Activated CD8-positive, alpha-beta memory T cell treated with anti-CD3 and anti-CD28 coated beads for 1 hour (primary cell): ENCODE measurements at places on chromosomes 3 and 15.

GRCh38 chr15:69305204-69305931 lies 6.7 kb downstream of the PAQR5 start:
- DNase-seq = no peak

DNA sequence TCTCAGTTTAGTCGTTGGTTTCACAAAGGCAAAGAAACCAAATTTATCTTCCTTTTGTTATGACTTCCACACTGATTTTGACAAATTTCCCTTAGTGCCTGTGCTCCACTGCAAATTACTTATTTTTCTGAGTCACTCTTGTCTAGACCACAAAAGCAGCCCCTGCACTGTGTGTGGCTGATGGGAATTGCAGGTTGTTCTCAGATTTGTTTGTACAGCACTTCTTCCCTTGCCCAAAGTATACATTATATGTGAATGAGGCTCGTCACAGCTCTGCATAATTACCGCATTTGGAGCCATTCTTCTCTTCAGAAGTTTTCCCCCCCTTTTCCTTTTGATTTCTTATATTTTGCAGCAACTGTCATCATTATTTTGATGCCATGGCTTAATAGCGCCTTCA lies 354.2 kb upstream of the IL12A start:
- no peak for DNase-seq

- DNase-seq = no peak
Measured at GRCh38 chr3:22582266-22582665, 620.9 kb upstream of the UBE2E2 start.

DNA sequence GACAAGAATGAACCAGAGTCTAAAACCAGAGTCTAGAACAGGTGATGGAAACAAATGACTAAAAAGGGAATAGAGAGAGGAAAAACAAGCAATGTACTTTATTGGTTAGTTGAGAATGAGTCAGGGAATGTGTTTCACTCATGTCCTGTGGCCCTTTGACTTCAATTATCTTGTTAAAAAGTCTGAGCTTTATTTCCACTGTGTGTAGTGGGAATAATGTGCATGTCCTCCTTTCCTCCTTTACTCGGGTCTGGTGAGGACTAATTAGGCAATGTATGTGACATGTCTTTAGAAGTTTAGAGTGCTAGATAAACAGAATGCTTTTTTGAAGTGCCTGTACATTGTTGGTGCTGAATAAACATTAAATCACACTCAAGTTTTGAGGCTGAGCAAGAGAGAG lies 21.3 kb downstream of the LSAMP start:
- no peak for DNase-seq

- no peak for DNase-seq
Measured at GRCh38 chr15:74019734-74020133, 25.2 kb downstream of the PML start.

DNA sequence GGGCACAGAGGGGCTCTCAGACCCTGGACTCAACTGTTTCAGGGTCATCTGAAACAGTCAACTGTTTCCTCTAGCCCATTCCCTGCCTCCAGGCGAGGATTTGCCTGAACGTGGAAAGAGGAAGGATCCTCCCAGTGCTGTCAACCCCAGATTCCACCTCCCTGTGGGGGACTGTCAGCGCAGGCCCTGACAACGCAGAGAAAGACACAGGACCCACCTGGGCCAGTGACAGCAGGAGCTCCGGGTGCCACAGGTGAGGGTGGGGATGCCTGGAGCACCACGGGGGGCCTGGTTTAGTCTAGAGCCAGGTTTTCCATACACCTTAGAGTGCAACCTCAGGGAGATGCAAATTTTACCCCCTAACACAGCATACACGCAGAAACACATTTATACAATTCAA lies 19.5 kb upstream of the LAMP3 start:
- DNase-seq = no peak

DNA sequence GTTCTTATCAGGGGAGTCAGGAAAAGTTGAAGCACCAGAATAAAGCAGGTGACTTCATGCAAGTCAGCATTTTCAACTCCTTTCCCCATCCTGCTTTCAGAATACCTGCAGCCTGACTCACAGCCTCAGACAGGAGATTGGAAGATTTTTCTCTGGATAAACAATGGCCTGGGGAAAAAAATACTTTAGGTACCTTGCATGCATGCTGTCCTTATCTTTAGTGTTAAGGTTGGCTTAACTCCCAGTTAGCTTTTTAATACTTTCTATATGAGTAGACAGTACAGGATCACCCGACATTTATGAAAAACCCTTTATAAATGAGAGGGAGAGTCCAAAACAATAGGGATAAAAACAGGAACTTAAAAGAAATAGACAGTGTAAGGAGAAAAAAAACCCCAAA lies 53.6 kb downstream of the PAK2 start:
- no peak for DNase-seq
